Left ventricle myocardium superior (tissue), 1 donor: ENCODE measurements at places on chromosomes 1 and 21. TPM values are rescaled to one million over a fixed set of nuclear protein-coding genes. Genes with fewer than 3 reads are reported as not detected.

DNA sequence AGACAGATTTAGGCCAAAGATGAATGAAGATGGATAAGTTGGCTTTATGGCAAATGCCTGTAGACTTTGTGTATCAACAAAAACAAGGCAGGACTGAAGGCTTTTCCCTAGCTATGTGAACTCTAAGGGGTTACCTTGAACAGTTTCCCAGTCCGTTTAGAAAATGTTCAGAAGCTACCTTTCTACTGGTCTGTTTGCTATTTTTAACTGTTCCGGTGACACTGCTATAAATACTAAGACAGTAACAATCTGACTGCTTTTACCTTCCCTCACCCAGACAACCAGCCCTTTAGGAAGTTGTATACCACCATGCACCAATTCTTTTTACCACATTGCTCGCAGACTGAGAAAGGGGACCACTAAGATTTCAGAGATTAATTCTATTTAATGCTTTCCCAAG lies 102.2 kb downstream of the PHTF1 start:
- DNase-seq: no peak

DNA sequence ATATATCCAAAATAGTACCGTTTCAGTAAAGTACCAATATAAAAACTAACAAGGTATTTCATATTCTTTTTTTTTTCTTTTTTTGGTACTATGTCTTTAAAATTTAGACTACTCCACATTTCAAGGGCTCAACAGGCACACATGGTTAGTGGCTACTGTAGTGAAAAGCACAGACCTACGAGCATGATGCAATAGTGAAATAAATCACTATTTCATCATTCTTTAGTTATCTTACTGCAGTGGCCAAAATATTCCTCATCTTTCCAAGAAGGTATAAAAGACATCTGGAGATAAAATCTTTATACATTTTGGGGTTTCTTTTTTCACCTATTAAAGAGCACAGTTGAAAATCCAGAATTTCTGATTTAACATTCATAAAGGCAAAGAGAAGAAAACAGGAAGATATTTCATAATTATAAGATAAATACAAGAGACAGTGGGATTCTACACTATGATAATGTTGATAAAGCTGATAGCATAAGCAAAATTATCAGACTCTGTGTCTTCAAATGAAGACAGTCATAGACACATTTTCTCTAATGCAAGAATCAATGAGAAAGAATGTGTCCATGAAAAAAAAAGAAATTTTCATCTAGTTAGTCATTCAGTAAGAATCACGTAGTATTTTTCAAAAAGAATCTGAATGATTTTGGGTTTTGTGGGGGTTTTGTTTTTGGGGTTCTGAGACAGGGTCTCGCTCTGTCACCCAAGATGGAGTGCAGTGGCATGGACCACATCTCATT lies 41.9 kb downstream of the CEP170 start:
- no peak for DNase-seq

- DNase-seq: no peak
Measured at GRCh38 chr1:32748348-32748747, 45.8 kb upstream of the SYNC start.

DNA sequence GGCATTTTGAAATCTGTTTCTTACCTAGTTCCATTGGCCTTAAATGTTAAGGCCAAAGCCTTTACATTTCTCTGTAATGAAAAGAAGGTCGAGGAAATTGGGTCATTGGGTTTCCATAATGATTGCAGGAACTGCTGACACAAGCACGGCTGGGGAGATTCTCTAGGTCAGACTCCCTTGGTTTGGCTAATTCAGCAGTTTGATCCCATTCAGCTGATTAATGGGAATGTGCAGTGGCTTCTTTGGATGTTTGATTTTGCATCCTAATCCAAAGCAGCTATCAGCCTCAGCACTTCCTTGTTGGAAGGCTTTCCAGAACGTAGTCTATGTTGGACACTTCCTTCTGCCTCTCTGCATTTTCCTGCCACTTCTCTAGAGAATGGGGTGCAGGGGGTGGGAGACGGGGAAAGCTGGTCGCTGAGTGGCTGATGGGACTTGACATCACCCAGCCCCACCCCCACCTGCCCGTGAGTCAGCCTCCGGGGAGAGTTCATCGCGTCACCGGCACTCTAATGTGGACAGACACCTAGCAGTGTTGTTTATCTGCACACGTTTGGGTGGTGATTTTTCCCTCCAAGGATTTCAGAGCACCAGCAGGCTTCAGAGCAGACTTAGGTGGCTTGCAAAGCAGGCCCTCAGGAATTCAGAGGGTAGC lies 5.4 kb downstream of the PSEN2 start:
- no peak for DNase-seq

DNA sequence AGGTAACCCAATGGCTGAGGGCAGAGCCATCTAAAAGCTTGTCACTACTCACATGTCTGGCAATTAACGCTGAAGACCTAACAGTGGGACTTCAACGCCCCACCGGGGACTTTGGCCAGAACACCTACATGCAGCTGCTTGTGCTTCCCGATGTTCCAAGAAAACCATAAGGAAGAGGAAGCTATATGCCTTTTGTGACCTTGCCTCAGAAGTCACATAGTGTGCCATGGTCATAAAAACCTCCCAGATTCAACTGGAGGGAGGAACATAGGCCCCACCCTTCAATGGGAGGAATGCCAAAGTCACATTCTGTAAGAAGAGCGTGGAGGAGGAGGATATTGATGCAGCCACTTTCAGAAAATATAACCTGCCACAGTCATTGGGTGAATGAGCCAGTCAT lies 147.8 kb upstream of the MAGI3 start:
- DNase-seq: no peak

- DNase-seq: peak; percentile 95
Measured at GRCh38 chr1:16017461-16018303, at the start of gene HSPB7. Gene HSPB7, minus strand, starts transcription at chr1:16018043. Its CDS starts 80 bp downstream, at chr1:16017963.

DNA sequence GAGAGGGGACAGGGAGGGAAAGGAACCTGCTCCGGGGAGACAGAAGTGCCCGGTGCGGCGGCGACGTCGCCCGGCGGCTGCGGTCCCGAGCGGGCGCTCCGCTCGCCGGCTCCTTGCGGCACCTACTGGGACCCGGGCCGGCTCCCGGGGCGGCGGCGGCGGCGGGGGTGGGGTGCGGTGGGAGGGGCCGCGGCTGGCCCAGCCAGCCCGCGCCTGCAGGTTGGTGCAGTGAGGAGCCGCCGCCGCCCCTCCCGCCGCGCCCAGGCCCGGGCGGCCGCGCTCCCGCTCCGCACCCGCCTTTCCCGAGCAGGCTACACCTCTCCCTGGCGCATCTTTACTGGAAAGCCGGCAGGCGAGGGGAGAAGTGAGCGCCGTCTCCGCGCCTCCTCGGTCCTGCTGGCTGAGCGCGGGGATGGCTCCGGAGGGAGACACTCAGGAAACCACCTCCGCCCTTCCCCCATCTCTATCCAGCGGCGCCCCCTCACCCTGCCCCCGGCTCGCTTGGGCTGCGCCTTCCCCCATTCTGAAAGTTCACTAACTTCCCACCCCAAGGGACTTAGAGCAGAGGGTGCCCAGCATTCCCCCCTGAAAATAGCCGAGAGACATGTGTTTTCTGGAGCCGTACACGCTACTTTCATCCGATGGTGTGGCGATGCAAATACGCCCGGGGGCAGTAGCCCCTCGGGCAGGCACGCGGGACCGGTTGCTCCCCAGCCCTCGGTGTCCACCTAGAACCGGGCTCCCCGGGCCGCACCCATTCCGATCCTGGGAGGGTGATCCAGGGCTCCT lies at the start of gene PLD5:
Gene PLD5 (minus strand): TSS at position 127 of the 789 bp plus-strand sequence.
- no peak for DNase-seq

DNA sequence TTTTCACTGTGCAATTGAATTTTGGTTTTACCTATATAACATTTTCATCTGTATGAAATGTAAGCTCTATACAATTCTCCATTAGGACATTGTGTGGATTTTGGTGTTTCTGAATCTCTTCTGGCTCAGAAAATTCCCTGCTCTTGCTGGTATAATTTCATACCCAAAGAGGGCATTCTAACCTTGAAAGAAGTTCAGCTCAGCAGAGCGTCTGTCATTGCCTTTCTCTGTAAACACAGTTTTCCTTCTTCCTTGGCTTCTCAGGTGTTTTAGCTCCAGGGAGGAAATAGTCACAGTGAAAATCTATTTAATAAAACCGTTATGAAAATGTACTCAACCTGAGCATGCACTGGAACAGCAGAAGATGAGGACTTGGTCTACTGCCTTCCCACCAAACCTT lies 16.0 kb downstream of the DISC1 start:
- no peak for DNase-seq

GRCh38 chr1:1308756-1309250 lies 406 bp downstream of the PUSL1 start:
- peak; percentile 68 for DNase-seq

The CELSR2 gene
- 9.8 TPM for total RNA-seq

The DNAI4 gene
- 8.4 TPM for total RNA-seq

DNA sequence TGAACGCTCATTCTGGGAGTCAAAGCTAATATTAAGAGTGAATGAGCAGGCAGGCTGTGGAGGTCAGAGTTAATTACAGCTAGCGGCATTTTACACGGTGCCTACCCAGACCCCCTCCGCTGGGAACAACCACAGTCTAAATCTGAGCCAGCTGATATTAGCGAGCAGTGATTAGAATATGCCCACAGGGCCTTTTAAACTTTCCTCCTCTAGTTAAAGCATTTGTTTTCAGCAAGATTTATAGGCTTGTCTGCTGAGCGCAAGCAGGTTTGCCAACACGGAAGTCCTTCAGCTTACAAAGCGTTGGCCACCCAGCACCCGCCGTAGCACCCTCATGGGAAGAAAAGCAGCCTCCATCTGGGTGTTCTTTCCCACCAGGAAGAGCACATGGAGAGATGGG lies 72.1 kb downstream of the LMX1A start:
- DNase-seq: no peak

- DNase-seq: peak; percentile 32
Measured at GRCh38 chr1:24535021-24535424, 20.9 kb upstream of the NCMAP start.

DNA sequence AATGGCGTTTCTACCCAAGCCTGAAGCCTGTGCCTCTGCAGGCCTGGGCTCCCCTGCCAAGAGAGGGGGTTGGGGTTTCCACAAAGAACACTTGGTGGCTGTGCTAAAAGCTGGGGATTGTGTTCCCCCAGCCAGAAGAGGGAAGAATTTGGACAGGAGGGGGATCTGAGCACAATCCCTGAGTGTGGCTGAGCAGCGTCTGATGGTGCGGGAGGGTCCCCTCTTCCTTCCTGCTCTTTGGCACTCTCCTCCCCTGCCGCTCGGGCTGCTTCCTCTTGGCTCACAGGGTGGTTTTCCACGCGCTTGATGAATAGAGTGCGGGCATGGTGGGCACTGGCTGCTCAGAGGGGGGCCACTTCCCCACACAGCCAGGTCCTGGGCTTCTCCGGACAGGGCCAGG lies 3.7 kb downstream of the GPR37L1 start:
- DNase-seq: no peak

The WNT2B gene
- 2.0 TPM for total RNA-seq

DNA sequence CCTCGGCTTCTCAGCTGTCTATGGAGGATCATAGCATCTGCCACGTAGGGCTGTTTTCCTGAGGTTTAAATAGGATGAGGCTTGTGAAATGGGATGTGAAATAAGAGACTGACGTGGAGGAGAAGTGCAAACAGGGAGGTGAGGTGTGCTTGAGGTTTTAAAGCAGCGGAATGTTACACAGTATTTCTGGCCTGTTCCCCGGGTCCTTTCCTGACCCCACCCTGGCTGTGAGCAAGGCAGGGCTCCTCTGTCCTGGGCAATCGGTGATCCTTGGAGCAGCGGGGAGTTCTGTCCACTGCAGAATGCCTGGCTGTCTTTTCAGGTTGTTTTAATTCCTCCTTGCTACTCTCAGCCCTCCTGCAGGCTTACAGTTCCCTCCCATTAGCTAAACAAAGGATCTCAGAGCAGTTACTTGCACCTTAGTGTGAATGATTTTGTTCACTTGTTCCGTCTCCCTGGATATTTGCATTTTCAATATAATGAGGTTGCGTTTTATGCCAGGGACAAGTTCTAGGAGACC lies 38.6 kb downstream of the LHX4 start:
- no peak for DNase-seq

DNA sequence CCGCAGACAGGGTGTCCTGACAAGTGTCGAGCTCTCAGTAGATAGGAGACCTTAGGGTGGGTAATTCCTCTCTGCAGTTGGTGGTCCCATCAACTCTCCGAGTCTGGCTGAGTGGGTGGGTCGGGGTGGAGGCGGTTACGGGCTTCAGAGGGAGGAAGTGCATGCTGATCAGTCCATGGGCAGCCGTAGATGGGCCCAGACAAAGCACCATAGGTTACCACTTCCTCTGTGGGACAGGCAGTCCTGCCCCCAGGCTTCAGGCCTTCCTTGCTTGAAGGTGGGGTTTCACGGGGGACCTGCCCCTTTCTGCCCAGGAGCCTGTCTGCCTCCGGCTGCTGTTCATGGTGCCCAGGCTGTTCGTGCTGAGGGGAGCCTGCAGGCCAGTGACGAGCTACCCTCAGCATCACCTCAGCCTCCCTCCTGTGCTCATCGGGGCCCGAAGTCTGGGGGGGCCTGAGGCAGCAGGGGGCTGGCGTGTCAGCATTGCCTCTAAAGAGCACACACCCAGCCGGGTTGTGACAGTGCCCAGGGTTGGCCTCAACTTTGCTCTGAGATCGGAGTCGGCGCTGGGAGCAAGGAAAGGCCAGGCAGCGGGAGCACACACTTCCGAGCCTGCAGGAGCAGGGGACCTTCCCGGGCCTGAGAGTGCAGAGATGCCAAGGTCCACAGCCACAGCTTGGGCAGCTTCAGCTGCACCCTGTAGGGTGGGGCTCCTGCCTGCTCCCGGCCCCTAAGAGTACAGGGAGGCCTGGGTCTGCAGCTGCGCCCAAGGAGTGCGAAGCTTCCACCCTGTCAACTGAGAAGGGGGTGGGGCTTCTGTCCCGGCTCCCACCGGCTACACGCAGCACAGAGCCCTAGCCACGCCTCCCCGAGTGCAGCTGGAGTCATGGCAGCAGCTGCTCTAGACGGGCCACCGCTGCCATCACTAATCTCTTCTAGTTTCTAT lies 225.4 kb upstream of the NRIP1 start:
- DNase-seq: peak; percentile 51

DNA sequence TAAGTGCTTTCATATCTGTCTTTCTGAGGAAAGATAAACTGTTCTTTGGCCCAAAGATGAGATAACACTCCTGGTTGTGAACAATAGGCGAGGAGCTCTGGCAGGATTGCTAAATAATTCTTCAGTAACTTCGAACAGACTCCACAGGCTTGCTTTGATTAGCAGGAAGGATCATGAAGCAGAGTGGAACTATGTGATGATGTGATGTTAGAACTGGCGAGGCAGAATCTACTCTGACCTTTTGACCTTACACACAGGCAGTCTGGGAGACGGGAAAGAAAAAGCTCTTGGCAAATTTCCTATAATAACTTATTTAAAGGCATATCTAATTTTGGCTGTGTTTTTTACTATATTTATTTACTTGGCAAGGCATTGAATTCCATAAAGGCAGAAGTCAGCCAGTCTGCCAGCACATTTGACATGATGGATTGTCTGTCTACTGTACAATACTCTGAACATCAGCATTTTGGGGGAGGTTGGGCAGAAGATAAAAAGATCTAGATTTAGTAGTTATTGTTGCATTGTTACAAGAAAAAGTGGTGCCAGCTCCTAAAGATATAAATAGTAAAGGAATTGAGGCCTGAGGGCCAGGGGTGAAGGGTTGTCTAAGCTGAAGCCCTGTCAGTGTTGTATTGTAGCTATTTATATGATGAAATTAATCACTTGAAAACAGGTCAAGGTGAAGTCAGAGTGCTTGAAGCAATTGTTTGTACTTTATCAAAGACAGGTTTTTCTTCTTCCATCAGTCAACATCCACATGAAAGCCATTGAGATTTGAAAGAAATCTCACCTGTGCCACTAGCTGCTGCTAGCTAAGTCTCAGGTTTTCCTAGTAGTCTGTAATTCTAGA lies 708.8 kb downstream of the LTN1 start:
- no peak for DNase-seq
